ENCODE measurements at places on chromosomes 4 and X. TPM values are rescaled to one million over a fixed set of nuclear protein-coding genes. Genes with fewer than 3 reads are reported as not detected.

GRCh38 chrX:125295337-125295736 is 24.3 kb upstream of the TEX13C start:
- H3K4me1 ChIP-seq, result no peaks in the 10 kb centered on the region
- H3K27ac ChIP-seq, result no peak overlapping the region
- DNase-seq, result no peak
- H3K27me3 ChIP-seq, result no peaks in the 10 kb centered on the region
- no peak overlapping the region for H3K4me3 ChIP-seq
- H3K36me3 ChIP-seq, result no peaks in the 10 kb centered on the region

DNA sequence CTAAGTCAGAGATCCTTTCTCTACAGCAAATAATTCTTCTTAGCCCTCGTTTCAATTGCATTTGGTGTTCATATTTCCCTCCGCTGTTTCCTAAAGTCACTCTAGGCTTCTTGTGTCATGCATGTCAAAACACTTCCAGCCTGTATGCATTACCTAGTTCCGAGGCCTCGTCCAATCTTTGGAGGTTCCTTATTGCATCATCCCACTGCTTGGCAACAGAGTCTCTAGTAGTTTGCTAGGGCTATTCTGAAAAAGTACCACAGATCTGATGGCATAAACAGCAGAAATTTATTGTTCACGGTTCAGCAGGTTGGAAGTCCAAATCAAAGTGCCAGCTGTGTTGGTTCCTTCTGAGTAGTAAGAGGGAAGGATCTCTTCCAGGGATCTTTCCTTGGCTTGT is 5.9 kb downstream of the H2BW2 start:
- no peak overlapping the region for H3K27ac ChIP-seq
- H3K4me3 ChIP-seq, result no peak overlapping the region

DNA sequence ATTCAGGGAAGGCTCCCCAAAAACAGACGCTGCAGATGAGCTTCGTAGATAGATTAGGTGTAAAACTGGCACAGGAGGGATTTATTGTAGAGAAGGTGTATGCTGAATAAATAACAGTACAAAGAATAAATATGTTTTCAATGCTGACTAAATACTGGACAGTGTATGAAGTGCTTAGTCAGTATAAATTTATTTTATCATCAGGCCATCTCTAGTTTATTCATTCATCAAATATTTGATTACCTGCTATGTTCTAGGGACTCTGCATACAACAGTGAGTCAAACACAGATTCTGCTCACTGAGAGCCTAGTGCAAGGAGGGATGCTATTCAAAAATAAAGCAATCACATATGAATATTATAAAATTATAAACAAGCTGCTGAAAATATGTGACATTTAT is 63.6 kb upstream of the TSPAN5 start:
- H3K27me3 ChIP-seq, result no peaks in the 10 kb centered on the region
- no peak overlapping the region for H3K4me3 ChIP-seq
- no peak for DNase-seq
- no peaks in the 10 kb centered on the region for H3K4me1 ChIP-seq
- no peaks in the 10 kb centered on the region for H3K36me3 ChIP-seq
- H3K27ac ChIP-seq, result no peak overlapping the region

DNA sequence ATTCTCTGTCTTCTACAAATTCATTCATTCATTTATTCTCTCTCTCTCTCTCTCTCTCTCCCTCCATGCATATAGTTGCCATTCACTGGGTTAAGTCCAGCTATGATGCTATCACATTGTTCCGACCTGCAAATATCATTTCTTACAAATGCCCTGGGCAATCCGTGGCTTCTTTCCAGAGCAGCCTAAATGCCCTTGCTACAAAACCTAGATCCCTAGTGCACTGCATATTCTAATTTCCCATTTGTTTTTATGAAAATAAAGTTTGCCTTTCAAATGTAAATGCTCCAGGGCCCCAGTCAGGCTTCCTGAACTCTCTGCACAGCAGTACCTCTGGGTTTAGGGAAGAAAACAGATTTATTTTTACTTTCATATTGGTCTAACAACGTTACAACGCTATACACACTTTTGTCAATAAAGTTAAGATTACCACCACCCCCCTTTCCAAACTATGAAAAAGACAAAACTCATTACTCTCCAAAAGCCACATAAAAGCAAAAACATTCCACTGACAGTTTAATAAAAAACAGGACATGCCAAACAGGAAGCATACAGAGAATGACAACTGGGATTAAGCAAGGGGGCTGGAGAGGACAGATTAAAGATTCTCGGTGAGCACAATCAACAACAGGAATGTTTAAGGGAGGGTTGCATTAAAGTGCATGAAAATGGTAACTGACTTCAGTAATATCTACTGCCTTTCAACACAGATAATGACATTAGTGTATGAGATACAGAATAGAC is 104.3 kb downstream of the USP46 start:
- peaks cover 2% of the 10 kb centered on the region for H3K4me1 ChIP-seq
- no peak for DNase-seq
- H3K27ac ChIP-seq, result no peak overlapping the region
- no peaks in the 10 kb centered on the region for H3K36me3 ChIP-seq
- no peaks in the 10 kb centered on the region for H3K27me3 ChIP-seq

DNA sequence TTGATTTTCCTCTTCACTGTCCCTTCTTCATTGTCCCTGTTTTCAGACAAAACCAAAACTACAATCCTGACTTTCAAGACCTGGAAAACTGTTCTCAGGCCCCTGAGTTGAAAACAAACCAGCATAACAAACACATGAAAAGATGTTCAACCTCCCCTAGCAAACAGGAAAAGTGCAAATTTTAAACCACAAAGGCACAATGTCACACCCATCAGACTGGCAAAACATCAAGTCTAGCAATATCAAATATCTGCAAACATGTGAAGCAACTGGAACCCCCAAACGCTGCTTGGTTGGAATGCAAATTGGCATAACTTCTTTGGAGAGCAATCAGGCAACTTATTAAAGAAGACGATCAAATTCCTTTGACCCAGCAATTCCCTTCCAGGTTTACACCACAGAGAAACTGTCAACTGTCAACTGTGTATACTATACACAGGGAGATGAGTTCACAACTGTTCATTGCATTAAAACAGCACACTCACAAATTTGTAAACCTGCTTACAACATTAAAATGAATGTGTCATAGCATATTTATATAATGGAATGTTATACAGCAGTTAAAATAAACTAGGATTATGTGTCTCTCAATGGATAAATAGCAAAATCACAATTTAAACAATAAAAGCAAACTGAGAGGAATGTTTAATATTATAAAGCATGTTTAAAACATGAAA is 7.0 kb downstream of the USP46 start:
- H3K4me3 ChIP-seq, result no peak overlapping the region
- peaks cover 3% of the 10 kb centered on the region for H3K4me1 ChIP-seq
- DNase-seq, result no peak
- no peaks in the 10 kb centered on the region for H3K27me3 ChIP-seq

DNA sequence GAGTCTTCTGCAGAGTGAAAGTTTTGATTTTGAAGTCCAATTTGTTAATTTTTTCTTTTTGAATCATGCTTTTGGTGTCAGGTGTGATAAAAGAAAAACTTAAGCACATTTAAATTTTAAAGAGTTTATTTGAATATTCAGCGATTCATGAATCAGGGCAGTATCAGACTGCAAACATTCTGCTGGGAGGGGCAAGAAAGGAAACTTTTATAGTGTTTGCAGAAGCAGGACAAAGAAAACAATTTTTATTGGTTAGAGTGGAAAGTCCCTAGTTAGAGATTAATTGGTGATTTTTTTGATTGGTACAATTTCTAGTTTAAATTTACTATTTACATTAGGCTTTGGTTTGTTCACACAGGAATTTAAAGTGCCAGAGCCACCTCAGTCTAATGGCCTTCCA is 1.5 kb upstream of the DIPK2B start:
- no peak overlapping the region for H3K27ac ChIP-seq
- H3K27me3 ChIP-seq, result no peaks in the 10 kb centered on the region
- H3K36me3 ChIP-seq, result no peaks in the 10 kb centered on the region
- no peaks in the 10 kb centered on the region for H3K4me1 ChIP-seq
- DNase-seq, result no peak
- no peak overlapping the region for H3K4me3 ChIP-seq

DNA sequence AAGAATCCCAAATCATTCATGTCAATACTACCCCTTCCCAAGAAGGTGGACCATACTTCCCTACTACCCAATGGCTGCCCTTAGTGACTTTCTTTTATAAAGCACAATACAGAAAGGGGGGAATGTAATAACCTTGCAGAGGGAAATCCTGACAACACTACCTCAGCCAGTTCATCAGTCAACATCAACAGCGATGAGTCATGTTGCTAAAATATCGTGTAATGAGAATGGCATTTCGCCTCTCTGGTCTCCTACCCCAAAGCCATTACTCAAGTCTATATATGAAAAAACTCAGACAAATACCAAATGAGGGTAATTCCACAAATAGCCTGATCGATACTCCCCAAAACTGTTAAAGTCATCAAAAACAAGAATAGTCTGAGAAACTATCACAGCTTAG is 3.3 kb upstream of the MAGEA8 start:
- H3K4me3 ChIP-seq, result no peak overlapping the region
- no peak overlapping the region for H3K27ac ChIP-seq
- no peaks in the 10 kb centered on the region for H3K4me1 ChIP-seq
- H3K27me3 ChIP-seq, result no peaks in the 10 kb centered on the region

DNA sequence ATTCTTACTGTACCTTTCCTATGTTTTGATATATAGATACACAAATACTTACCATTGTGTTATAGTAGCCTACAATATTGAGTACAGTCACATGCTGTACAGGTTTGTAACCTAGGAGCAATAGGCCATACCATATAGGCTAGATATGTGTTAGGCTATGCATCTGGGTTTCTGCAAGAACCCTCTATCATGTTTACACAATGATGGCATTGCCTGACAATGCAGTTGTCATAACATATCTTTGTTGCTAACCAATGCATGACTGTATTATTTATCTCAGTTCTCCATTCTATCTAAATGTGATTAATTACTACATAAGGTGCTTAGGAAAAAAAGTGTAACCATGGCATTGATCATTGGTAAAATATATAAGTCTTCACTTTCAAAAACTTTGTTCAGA is 10.0 kb upstream of the SPCS3 start:
- DNase-seq, result no peak
- H3K27ac ChIP-seq, result no peak overlapping the region
- H3K27me3 ChIP-seq, result no peaks in the 10 kb centered on the region
- H3K36me3 ChIP-seq, result no peaks in the 10 kb centered on the region
- no peaks in the 10 kb centered on the region for H3K4me1 ChIP-seq

GRCh38 chr4:16685536-16685935 is 212.9 kb downstream of the LDB2 start:
- no peaks in the 10 kb centered on the region for H3K36me3 ChIP-seq
- no peak overlapping the region for H3K4me3 ChIP-seq

- H3K27me3 ChIP-seq, result no peaks in the 10 kb centered on the region
- no peak overlapping the region for H3K27ac ChIP-seq
- DNase-seq, result no peak
- no peaks in the 10 kb centered on the region for H3K36me3 ChIP-seq
- H3K4me3 ChIP-seq, result no peak overlapping the region
- no peaks in the 10 kb centered on the region for H3K4me1 ChIP-seq
Measured at GRCh38 chr4:84417997-84418709, 80.9 kb downstream of the NKX6-1 start.

- H3K4me1 ChIP-seq, result no peaks in the 10 kb centered on the region
- no peak for DNase-seq
- no peaks in the 10 kb centered on the region for H3K36me3 ChIP-seq
- H3K27me3 ChIP-seq, result no peaks in the 10 kb centered on the region
Measured at GRCh38 chr4:173883821-173884220, 353.8 kb upstream of the HAND2 start.

GRCh38 chrX:38273453-38273852 is 52.8 kb upstream of the SRPX start:
- H3K4me3 ChIP-seq, result no peak overlapping the region
- DNase-seq, result no peak
- H3K4me1 ChIP-seq, result no peaks in the 10 kb centered on the region
- H3K27ac ChIP-seq, result no peak overlapping the region

GRCh38 chr4:118351851-118352827 is 664 bp downstream of the PRSS12 start:
- peaks cover 5% of the 10 kb centered on the region for H3K4me1 ChIP-seq
- H3K4me3 ChIP-seq, result peak overlapping the region; percentile 44
- no peaks in the 10 kb centered on the region for H3K27me3 ChIP-seq
- DNase-seq, result no peak

DNA sequence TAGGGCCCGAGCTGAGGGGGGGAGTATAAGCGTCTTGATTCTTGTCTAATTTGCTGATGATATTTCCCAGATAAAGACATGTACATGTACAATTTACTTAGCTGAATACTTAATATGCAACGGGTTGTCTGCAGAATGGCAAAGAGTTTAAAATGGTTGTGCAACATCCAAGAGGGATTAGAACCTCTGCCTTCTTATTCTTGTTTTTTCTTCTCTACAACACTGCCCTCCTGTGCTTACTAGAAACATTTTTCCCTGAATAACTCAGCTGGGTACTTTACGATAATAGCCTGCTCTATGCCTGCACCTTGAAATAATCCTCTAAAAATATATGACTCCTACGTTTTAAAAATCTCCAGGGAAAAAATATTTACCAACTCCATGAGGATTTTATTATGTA is 41.8 kb downstream of the INTS12 start:
- no peaks in the 10 kb centered on the region for H3K27me3 ChIP-seq
- H3K36me3 ChIP-seq, result no peaks in the 10 kb centered on the region
- DNase-seq, result no peak
- H3K4me3 ChIP-seq, result no peak overlapping the region

- H3K27me3 ChIP-seq, result no peaks in the 10 kb centered on the region
- H3K27ac ChIP-seq, result no peak overlapping the region
- H3K36me3 ChIP-seq, result no peaks in the 10 kb centered on the region
- no peak for DNase-seq
- no peak overlapping the region for H3K4me3 ChIP-seq
- H3K4me1 ChIP-seq, result no peaks in the 10 kb centered on the region
Measured at GRCh38 chr4:168619266-168619631, 122.4 kb downstream of the PALLD start.

- H3K27ac ChIP-seq, result no peak overlapping the region
- H3K27me3 ChIP-seq, result no peaks in the 10 kb centered on the region
- no peak for DNase-seq
- no peak overlapping the region for H3K4me3 ChIP-seq
- H3K4me1 ChIP-seq, result no peaks in the 10 kb centered on the region
Measured at GRCh38 chrX:47208108-47208507, 10.4 kb upstream of the CDK16 start.

DNA sequence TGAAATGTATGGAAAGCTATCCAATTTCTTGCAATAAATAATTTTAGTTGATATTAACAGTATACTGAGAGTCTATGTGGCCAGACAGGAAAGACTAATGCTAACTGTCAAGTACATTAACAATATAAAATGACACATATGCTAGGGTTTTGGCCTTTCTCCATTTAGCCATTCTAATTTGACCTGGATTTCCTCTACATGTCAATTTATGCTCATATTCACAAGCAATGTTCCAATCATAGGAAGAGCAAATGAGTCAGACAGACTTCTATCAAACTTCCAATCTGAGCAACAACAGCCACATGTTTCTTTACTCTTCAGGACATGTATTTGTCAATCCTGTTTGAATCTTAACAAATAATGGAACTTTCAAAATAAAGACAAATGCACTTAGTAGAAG is 53.6 kb downstream of the CORIN start:
- H3K4me3 ChIP-seq, result no peak overlapping the region
- no peaks in the 10 kb centered on the region for H3K27me3 ChIP-seq
- no peaks in the 10 kb centered on the region for H3K4me1 ChIP-seq
- no peak for DNase-seq
- H3K27ac ChIP-seq, result no peak overlapping the region

The MTNR1A gene
- polyA plus RNA-seq, result not detected

The ADH1B gene
- 201 TPM for polyA plus RNA-seq

The NLGN4X gene
- polyA plus RNA-seq, result 29.4 TPM

The CXCL11 gene
- polyA plus RNA-seq, result not detected

The FGB gene
- not detected for polyA plus RNA-seq

Data from ovary (tissue), 10 donors.